ENCODE measurements at places on chromosomes 11 and 22. TPM values are rescaled to one million over a fixed set of nuclear protein-coding genes. Genes with fewer than 3 reads are reported as not detected.

DNA sequence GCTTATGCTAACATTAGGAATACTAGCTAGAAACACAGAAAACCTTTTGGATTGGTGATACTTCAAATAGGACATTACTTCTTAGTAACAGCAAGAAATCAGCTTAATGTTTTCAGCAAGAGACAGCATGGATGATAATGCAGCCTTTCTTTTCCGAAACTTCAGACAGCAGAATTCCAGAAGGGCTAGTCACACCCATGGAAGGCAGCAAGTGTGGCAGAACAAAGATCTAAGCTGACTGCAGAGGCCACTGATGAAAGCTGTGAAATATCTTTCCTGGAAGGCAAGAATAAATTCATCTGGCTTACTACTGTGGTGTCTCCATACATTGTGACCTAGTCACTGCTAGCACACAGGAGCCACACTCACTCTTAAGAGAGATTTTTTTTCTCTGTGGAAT lies 100.3 kb downstream of the CCDC83 start:
- no peak for DNase-seq

GRCh38 chr11:27600656-27601055 lies 94.1 kb upstream of the LIN7C start:
- no peak for DNase-seq

Gene FOLH1
- polyA plus RNA-seq = not detected

Gene KCNQ1
- polyA plus RNA-seq = not detected
